CD4-positive, CD25-positive, alpha-beta regulatory T cell (primary cell): ENCODE measurements at places on chromosomes 3 and 15. TPM values are rescaled to one million over a fixed set of nuclear protein-coding genes. Genes with fewer than 3 reads are reported as not detected.

Gene REC114
- polyA plus RNA-seq = not detected

DNA sequence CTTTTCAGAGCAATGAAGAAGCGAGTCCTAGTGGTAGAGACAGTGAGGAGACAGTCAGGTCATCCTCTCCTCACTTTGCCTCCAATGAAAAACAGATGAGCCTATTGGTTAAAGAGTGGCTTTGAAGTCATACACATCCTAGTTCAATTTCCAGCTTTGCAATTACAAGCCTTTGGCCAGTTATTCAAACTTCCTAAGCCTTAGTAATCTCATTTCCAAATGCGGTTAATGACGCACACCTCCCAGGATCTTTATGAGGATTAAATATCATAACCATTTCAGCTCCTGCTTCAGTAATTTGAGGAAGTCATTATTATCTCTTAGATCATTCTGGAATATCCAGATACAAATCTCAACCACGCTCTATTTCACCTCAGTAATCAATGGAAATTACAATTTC, 10.0 kb upstream of the ST6GAL1 start:
- DNase-seq = no peak

- DNase-seq = no peak
These were observed 730.2 kb downstream of the TUSC7 start for GRCh38 chr3:117439812-117440211.

DNA sequence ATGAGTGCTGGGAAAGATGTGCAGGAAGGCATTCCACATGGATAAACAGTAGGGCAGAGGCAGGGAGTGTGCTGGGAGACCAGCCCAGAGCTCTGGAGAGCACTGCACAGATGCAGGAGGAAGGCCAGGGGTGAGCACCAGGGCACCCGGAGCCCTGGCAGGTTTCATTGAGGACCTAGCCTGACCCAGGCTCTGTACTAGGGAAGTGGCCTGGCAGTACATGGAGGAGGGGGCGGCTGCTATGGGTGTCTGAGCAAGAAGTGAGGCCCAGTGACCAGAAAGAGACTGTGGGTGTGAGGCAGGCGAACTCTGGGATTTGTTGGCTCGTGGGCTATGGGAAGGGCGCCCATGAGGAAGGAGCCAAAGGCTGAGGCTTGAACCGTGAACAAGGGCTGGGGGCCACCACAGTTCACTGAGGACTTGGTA, 139.1 kb downstream of the DNAJB8 start:
- no peak for DNase-seq

- no peak for DNase-seq
These were observed 771.4 kb downstream of the TUSC7 start for GRCh38 chr3:117480972-117481371.

Gene DPPA2
- polyA plus RNA-seq = not detected

Gene AGTR1
- not detected for polyA plus RNA-seq

GRCh38 chr3:102225407-102226132, 209.2 kb upstream of the ZPLD1 start:
- DNase-seq = no peak

Gene IL17RB
- 3.6 TPM for polyA plus RNA-seq

- no peak for DNase-seq
These were observed 156.2 kb downstream of the FGF12 start for GRCh38 chr3:192570821-192571791.

Gene GOLGA6D
- polyA plus RNA-seq = not detected

Gene MED12L
- polyA plus RNA-seq = not detected

DNA sequence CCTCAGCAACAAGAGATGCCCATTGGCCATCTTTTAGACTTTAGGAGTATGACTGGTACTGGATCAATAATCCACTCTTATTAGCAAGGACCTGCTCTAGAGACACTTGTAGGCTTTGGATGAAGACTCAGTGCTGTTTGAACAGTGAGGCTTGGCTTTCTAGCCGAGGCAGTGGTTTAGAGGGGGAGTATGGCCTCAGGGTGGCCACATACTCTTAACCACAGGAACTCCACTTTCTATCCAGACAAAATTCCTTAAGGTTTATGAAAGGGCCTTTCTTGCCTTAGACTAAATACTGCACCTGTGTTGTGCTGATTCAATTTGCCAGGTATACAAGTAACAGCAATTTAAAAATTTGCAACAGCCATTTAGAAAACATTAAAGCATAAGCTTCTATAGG, 1046.3 kb downstream of the DIPK2A start:
- no peak for DNase-seq

GRCh38 chr3:133117342-133117741, 79.2 kb downstream of the TMEM108 start:
- DNase-seq = no peak

GRCh38 chr3:149227591-149228268, 6.1 kb upstream of the CP start:
- DNase-seq = no peak

Gene TP63
- polyA plus RNA-seq = not detected
